ENCODE measurements at places on chromosomes 2 and 18.

DNA sequence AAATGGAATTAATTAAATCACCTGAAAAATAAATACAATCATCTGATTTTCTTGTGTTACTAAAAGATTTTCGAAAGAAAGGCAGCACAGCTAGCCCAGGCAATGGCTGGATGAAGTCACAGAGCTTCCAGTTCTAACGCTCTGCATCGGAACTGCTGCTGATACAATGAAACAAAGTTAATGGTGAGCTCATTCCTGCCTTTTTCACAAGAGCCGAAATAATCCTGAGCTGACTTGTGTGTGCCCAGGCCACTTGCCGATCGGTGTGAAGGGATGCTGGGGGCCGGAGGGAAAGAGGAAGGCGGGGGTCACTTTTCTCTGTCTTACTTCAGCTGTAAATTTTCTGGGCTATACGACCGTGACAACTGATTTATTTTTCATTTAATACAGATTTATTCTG, 149.5 kb downstream of the INO80D start:
- no peak for DNase-seq

GRCh38 chr18:76972846-76973519, 150.6 kb downstream of the ZNF236 start:
- DNase-seq: no peak

DNA sequence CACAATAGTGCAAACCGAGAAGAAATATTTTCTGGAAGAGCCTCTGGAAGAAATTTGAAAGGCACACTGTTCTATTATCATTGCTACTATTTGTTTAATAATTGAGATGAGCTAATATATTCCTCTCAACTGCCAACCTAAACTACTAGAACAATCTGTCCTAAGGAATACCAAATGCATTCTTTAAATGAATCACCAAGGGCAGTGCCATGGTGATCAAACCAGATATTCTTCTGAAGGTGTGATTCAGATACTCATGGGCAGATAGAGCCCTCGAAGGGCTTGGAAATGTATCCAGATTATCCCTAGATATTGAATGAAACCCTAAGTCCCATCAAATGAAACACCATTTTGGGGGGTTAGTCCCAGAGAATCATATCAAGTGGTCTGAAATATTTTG, 76.6 kb downstream of the FIGN start:
- no peak for DNase-seq

- peak; percentile 98 for DNase-seq
Measured at GRCh38 chr2:42132966-42133641, 36.0 kb upstream of the EML4 start.

DNA sequence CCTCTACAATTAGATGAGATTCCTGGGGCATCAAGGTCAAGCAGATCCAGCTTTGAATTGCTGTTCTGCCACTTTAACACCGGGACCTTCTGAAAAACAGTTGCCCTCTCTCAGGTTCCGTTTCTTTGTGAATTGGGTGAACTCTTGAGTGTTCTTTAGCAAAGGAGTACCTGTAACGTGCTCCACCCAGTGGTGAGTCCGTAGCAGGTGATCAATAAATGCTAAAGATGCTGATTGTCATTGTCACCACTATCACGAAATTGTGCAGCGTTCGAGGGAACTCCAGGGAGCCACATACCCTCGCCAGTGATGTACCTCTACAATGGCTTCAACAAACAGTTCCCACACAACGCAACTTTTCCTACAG, 81.9 kb downstream of the TCF7L1 start:
- DNase-seq: no peak

GRCh38 chr2:63764630-63765029, 77.1 kb upstream of the UGP2 start:
- no peak for DNase-seq

DNA sequence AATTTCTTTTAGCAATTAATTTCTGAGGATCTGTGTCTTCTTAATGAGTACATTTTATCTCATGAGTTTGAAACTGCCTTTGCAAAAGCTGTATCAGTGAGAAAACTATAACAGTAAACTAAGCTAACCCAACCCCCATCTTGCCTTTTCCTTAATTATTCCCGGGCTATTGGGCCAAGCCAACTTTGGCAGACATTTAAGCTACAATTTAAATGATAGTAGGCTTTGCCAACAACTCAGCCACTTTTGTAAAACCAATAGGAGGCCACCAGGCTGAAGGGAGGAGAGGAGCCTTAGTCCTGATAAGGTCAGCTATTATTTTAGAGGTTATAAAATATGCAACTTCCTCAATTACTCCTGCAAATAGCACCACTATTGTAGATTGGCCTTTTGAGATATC, 218.0 kb upstream of the KCNJ3 start:
- no peak for DNase-seq

- DNase-seq: no peak
Measured at GRCh38 chr18:12694032-12694431, 8.5 kb downstream of the CEP76 start.

GRCh38 chr18:80105369-80106167, 3.5 kb upstream of the ADNP2 start:
- no peak for DNase-seq

- DNase-seq: peak; percentile 48
Measured at GRCh38 chr2:26284132-26284531, 39.4 kb downstream of the HADHB start.

DNA sequence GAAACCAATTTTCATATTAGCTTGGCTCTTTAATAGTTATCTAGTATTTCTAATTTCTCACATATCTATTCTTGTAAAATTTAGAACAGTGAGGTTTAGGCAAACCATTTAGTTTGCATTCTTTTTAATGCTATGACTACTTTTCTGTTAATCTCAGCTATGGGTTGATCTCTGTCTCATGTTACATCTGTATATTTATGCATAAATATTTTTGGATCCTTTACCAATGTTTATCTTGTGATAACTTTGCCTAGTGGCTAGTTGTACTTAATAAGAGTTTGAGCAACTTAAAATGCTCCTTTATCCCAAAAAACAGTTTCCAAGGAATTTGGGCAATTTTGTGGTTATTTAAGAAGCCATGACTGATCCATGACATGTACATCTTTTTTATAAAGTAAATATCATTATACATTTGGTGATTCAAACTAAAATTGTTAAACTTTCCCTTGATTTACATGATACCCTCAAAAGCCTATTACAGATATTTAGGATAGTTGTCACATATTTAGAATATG, 86.3 kb downstream of the R3HDM1 start:
- peak; percentile 5 for DNase-seq

- no peak for DNase-seq
Measured at GRCh38 chr18:60646725-60647124, 274.1 kb upstream of the MC4R start.

- DNase-seq: no peak
Measured at GRCh38 chr2:197285361-197285760, 25.2 kb downstream of the ANKRD44 start.

DNA sequence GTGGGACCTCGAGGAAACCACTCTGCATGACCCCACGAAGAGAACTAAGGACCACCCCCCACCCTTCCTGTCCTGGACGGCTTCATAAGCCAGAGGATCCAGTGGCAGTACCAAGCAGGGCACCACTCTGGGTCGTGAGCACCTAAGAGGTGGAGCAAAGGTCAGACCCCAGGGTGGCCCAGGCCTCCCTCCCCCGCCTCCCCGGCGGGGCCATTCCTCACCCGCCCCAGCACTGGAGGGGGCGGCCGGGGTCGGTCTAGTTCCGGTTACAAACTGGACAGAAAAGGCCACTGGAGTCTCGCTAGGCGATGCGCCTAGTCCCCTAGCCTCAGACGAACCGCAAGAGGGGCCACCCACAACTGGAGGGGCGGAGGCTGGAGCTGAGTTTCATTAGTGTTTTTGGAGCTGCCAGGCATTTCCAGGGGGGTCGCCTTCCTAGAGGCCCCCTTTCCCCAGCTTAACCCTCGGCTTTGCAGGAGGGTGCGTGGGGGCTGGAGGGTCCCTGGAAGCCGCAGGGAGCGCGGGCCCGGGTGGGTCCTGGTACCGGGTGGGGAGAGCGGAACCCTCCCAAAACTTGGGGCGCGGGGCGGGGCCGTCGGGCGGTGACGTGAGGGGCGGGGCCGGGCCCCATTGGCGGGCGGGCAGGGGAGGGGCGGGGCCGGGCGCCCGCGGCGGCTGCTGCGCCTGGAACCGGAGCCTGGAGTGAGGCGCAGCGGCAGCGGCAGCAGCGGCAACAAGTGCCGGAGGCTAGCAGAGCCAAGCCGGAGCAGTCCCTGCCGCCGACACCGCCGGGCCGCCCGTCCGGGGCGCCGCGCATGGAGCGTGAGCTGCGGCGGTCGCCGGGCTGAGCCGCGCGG, at the start of gene B3GNT2:
TSS of gene B3GNT2 (plus strand) at position 695 of the 857 bp plus-strand sequence. CDS start 26,106 bp downstream, outside the sequence.
- peak; percentile 73 for DNase-seq

DNA sequence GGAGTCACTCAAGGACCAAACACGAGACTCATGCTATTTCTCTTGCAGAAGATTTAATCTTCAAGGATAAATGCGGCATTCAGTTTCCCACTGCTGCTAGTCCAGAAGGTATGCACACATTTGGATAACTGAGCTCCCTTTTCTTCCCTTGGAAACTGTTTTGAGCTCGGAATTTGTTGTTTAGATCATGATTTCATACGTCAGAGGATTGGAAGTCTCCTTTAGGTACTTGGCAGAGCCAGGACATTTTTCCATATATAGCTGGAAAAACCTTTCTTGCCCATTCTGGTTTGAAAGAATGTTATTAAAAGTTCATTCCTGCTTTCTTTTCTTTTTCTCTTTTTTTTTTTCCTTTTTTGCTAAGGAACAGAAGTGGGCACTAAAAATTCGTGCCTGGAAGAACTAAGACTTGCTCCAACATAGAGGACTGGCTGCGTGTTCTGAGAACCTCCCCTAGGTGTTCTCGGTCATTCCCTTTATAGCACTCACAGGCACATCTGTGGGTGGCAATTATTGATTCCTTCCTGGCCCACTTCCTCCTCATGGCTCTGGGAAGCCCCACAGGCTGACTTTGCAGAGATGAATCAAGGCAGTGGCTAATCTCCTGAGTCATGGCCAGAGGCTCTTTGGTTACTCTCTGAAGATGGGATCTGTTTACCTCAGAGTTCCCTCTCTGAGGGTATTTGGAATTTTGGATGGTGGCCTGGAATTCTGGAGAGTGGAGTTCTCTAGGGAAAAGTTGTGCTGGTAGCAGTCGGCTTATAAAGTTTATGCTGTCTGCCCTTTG, 104.8 kb downstream of the PLCL1 start:
- peak; percentile 32 for DNase-seq

- no peak for DNase-seq
Measured at GRCh38 chr18:47986620-47987387, 56.3 kb upstream of the SMAD2 start.

- DNase-seq: peak; percentile 69
Measured at GRCh38 chr2:7692657-7693161, 775.5 kb downstream of the RNF144A start.

DNA sequence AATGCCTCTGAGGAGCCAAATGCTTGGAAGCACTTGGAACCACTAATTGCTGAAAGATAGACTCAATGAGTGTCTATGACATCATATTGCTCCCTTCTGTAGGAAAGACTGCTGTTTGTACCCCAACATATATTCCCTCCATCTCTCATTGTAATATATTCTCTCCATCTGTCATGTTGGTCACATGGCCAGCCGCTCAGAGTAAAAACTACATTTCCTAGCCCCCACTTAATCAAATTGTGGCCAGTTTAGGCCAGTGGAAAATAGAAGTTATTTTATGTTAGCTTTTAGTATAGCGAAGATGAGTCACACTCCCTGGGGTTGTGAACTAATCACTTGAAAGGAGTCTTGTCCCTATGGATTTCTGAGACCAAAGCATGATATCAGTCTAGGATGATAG, 160.2 kb downstream of the HNMT start:
- DNase-seq: no peak

GRCh38 chr2:181594322-181594721, 62.6 kb downstream of the CERKL start:
- no peak for DNase-seq

- DNase-seq: no peak
Measured at GRCh38 chr2:118246726-118247125, 158.5 kb downstream of the INSIG2 start.

DNA sequence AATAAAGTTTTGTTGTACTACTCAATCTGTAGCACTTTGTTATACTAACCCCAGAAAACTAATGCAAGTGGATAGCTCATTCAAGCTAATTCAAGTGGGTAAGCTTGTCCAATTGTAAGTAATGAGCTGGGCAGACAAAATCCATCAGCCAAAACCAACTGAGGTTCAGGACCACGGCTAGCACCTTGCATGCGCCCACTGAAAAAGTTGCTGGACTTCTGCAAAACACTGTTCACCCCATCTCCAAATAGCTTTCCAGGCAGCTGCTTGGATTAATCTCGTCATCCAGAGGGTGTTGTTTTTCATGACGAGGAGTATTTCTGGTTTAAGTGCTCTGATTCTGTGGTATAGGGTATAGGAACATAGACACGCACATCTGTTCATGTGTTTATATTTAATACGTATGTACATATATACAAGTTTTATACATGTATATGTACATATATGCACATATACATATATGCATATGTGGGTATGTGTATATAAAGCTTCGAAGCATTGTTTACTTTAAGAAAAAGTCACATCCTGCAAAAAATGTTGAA, 307.5 kb downstream of the GALR1 start:
- no peak for DNase-seq

- DNase-seq: peak; percentile 12
Measured at GRCh38 chr18:53380063-53380639, 844.3 kb downstream of the MBD2 start.

- peak; percentile 12 for DNase-seq
Measured at GRCh38 chr2:105747991-105748390, 3.3 kb downstream of the NCK2 start.

GRCh38 chr18:22871809-22872525, 61.2 kb upstream of the RBBP8 start:
- DNase-seq: peak; percentile 9

- no peak for DNase-seq
Measured at GRCh38 chr2:120442923-120443571, 97.1 kb downstream of the INHBB start.

DNA sequence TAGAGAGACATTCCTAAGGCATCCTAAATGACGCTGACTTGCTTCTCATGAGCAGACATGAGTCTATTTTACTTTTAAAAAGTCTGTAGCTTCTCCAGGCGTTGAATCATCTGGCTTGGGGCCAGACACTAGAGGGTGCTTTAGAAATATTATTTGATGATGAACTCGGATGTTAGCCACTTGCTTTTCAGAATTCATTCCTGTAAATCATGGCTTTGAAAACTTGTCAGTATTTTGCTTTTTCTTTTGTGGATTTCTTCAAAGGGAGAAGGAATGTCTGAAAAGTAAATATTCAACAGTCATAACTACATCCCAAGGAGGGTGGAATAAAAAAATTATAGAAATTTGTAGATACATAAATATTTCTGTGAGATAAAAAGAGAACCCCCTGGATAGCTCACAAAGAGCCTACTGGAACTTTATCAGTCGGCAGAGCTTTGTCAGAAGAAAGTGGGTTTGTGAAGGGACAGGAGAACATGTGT, 370.8 kb downstream of the OSR1 start:
- peak; percentile 93 for DNase-seq

Data from fibroblast of villous mesenchyme (primary cell).